ENCODE measurements at places on chromosomes 13 and 19.

DNA sequence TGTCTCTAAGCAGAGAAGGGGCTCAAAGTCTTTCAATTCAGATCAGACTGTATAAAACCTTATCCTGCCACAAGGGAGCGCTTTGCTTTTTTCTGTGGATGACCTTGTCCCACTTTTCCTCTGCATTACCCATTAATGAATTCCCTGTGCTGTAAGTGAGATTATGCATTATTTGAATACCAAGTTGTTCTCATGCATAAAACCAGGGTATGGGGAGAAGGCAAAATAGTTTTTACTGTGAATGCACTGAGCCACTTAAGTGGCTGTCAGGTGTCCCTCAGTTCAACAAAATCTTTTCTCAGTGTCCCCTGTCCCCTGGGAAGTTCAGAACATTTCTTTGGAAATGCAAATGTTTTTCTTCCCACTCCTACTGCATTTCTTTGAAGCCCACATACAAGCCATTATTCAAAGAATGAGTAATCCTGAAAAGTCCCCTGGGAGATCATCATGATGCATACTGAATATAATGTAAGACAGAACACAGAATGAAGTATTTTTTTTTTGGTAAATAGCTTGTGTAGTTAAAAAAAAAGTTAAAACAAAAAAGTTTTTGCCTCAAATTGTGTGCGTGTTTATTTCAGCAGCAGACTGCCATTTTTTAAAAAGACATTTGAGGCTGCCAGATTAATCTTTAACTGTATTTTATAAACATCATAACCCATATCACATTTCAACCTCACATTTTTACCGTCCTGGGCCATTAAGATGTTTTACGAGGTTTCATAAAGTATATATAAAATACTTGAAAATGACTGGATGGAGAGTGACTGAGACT is 506.7 kb upstream of the PCDH9 start:
- DNase-seq = no peak

DNA sequence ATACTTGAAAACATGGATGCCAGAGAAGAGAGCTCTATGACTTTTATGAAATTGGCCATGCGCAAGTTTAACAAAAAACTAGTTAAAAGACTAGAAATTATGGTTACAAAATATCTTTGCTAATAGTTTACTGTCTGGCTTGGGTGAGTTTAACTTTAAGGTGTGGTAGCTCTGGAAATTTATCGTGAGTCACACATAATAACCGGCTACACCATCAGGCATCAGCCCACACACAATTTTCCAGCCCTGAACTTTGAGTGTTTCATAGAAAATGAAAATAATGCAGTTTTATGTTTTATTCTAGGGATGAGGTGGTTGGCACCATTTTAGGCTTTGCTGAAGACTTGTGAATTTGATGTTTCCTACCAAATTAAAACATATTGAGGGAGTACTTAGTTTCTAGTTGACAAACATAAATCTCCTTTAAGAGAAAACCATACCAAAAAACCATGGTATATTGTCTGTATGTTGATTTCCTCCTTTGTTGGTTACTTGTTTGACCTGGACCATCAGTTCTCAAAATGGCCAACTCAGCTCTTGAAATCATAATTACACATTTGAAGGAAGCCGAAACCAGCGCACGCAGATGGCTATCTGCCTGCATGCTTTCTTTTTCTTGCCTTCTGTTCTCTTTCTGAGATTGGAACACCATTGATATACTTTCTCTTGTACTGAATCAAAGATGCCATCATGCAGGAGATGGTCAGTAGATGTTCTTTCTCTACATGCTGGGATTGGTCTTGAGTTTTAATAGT is 125.1 kb downstream of the AKAP11 start:
- DNase-seq = no peak

DNA sequence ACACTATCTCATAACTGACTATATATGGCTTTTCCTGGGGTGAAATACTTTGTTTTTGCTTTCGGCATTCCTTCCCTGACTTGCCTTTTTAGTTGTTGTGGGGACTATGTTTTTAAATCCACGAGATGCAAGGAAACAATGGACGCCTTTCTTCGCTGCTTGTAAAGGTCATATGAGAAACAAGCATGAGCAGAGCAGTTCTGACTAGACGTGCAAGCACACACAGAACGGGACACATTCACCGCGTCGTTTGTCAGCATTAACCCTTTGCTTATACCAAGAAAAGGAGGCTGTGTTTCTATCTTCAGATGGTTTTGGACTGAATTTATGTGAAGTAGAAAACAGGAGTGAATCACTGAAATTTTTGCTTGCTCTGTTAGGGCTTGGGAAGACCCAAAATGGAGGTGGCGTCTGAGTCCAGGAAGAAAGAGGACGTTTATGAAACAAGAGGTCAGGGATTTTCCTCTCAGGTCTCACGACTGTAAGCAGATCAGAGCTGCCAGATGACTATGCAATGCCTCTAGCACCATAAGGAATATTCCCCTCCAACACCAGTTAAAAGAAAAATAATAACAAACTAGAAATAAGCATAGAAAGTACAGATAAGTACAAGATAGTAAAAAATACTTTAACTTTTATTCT is 358.9 kb downstream of the DLEU7 start:
- no peak for DNase-seq

DNA sequence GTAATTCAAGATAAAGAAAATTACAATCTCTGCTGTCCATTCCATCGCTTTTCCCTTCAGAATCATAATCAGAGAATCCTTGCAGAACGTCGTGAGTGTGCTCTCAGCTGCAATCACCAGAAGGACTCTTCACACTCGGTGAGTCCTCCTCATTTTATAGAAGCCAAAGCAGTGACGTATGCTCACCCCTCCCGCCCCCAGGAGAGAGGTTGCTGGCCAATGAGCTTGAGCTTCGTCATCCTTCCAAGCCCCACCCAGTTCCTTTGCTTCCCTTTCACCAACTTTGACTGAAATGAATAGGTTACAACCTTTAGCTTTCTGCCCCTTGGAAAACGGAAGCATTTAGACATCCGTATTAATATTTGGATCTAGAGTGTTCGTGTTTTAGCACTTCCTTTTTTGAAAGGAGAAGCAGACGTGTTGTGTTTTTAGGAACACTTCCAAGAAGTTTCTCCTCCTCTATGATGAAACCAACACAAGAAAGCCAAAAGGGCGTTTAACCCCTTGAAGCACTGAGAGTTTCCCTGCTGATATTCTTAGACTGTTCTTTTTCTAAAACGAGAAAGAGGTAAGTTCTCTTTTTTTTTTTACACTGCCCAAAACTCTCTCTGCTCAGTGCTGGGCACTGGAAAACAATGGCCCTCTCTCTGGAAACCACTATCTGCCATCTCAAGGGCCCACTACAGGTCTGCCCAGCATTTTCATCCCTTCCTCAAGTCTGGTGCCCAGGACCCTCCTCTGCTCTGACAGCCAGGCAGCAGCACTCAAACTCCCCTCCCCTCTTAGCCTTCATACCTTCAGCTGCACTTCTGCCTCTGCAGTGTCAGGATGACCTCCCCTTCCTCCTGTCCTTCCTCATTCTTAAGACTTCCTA is 44.3 kb upstream of the CEACAM21 start:
- peak; percentile 75 for DNase-seq

DNA sequence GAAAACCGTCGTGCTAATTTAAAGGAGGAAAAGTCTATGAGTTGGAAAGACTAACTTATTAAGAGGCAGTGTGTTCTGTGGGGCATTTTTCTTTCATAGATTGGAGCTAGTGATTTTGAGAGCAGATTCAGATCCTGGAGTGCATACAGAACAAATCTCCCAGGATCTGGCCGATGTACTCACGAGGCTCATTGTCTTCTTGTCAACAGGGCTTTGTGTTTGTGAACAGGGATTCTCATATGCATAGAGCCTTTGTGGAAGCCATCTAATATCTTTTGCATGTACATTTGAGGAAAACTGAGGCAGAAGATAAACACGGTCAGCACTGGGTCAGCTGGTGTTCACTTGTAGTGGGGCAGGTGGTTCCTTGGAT is 482.9 kb upstream of the TSHZ3 start:
- no peak for DNase-seq

GRCh38 chr13:24910502-24911132 is 146.6 kb downstream of the RNF17 start:
- no peak for DNase-seq

DNA sequence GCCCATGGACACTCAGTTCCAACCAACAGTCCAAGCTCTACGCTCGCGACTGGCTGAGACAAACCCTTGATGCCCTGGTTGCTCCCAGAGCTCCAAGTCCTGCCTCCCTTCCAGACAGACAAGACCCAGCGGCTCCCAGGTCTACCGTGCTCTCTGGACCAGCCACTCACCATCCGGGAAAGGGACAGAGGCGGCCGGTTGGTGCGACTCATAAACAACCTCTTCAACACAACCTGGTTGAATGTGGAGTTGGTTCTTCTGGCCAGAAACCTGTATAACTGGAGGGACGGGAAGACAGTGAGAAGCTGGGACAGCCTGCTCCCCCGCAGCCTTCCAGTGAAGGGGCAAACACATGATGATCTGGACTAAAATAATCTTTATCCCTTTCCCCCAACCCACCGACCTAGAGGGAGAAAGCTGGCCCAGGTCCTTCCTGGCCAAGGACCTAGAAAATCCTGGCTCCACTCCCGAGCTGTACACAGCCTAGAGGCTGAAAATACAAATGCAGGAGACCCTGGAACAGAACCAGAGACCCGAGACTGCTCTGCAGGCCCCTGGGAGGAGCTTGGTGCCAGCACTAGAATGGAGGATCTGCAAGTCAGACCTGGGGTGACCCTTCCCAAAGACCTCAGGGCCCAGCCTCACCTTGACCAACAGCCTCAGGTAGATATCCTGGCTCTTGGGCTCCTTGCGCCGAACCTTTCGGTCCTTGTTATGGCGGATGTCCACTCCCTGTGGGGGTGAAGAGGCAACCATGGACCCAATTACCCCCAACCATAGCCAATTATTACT is 1.6 kb downstream of the RPL18 start:
- DNase-seq = no peak

DNA sequence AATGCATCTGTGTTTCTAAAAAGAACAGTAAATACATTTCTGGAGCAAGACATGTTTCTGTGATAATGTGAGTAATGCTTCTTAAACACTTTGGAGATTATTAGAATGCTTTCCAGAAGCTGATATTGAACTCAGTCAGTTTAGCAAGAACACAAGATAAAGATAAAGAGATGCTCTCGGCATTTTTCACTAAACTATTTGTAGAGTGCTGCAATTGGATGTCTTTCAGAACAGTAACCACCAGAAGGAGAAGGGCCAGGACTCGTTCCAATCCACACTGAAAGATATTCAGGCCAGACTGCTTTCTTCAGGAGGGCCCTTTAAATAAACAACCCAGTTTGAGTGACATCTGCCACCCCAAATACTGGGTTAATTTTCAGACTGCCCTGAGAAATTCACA is 456.0 kb downstream of the TBC1D4 start:
- DNase-seq = no peak

DNA sequence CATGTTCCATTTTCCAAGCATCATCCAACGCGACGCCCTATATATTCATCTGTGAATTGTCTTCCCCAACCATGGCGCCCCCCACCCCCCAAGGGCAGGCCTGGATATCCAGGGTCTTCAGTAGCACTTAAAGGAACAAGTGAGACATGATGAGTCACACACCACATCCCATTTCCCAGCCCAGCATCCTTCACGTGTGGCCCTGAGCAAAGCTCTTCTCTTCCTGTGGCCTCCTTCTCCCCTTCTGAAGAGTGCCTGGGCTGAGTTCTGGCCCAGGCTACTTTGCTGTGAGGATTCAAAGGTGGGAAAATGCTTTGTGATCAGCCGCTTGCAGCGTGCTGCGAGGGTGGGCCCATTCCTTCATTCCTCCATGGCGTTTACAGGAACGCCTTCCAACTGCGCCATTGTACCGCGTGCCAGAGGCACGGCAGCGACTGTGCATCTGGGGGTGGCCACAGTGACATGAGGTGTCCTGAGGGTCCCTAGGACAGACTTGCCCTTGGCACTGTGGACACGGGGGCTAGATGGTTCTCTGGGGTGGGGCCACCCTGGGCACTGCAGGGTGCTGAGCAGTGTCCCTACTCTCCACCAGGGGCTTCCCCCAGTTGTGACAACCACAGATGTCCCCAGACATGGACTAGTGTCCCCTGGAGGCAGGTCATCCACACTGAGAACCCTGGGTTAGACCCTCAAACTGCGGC is 11.7 kb downstream of the PLIN4 start:
- DNase-seq = no peak

GRCh38 chr13:111139873-111140561 is 24.9 kb downstream of the ARHGEF7 start:
- DNase-seq = no peak

DNA sequence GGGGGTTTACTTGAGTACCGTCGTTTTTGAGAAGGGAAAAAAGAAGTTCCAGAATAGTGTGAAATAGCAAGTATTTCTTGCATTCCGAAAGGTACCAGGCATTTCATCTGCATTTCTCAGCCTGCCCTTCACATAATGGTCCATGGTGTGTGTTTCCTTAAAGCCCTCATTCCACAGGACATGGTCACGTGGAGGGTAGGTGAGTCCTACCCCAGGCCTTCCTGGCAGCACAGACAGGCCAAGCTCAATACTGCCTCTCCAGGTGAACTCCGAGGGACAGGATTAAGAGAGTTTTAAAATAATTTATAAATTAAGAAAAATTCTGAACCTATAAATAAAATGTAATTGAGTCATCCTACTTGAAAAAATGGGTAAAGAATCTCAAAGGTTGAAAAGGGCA is 64.7 kb downstream of the TNFRSF19 start:
- DNase-seq = no peak

- no peak for DNase-seq
Observed at GRCh38 chr19:6066661-6067646, 43.3 kb downstream of the RFX2 start.

- DNase-seq = no peak
Observed at GRCh38 chr19:15892012-15892411, 5.9 kb downstream of the CYP4F2 start.

DNA sequence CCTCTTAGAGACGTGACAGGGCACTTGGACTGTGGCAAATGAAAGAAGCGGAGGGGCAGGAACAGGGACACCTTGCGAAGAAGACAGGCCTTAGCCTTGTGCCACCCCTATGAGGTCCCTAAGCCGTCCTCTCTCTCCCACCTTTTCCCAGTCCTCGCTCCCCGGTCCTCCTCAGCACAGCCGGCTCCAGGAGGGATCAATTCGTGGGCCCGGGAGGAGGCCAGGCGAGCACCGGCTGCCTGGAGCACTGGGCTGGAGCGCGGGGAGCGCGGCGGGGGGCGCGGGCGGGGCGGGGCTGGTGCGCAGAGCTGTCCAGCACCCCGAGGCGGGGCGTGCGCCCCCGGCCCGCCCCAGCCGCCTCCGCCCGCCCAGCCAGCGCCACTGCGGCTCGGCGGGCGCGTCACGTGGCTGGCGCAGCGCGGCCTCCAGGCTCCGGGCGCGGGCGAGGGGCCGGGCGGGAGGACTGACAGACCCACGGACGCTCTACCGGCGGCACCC is at the start of gene LRP3:
TSS of gene LRP3 (plus strand) at position 466 of the 498 bp plus-strand sequence. CDS start 456 bp downstream, outside the sequence.
- DNase-seq = no peak

- no peak for DNase-seq
Observed at GRCh38 chr13:64684108-64684507, 2546.0 kb downstream of the PCDH9 start.

- DNase-seq = no peak
Observed at GRCh38 chr13:77001963-77002587, 10.2 kb downstream of the CLN5 start.

- DNase-seq = no peak
Observed at GRCh38 chr13:76438050-76438449, 448.2 kb downstream of the KCTD12 start.

GRCh38 chr19:53871454-53871853 is 3.8 kb downstream of the MYADM start:
- no peak for DNase-seq

GRCh38 chr19:34654796-34655195 is 22.2 kb downstream of the SCGB2B2 start:
- no peak for DNase-seq
